ENCODE measurements at places on chromosomes 2 and 18. TPM values are rescaled to one million over a fixed set of nuclear protein-coding genes. Genes with fewer than 3 reads are reported as not detected.
A peak's percentile ranks its signal among the peaks of the same experiment; 100 is the strongest.

DNA sequence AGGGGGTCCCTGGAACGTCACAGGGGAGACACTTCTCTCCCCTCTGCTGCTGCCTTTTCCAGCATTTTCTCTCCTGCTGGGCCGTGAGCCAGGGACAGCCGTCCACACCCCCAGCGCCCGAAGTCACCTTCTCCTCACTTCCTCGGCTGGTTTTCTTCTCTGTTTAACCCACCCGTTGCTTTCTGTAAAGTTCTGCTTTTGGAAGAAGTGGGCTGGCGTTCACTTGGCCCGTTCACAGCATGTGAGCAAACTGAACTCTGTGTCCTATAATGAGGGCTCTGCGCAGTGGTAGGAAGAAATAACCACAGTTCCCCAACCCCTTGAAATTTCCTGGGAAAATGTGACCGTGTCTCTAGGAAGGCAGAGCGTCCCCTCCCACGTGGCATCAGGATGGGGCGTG is 187.0 kb upstream of the HDAC4 start:
- H3K27me3 ChIP-seq = peaks cover 4% of the 10 kb centered on the region
- H3K27ac ChIP-seq = no peak overlapping the region
- no peaks in the 10 kb centered on the region for H3K36me3 ChIP-seq

DNA sequence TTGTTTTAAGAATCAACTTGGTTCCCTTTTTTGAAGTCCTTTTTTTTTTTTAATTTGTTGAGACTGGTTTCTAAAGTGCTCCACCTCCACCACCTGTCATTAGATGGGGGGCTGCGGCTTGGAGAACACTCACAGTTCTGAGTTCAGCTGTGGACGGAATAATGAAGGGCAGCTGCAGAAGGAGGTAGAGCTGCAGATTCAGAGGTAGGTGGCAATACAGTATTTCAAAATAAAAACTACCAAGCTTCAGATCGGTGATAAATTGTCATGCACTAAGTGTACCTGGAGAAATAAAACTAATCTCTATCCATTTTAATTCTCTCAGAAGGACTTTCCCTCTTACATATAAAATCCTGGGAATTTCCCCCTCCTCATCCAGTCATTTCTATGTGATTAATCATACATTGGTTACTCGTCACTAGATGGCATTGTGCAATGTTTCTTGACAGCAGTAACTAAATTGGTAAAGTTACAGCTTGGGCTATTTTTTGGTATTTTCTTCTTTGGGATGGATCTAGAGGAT is 81.1 kb upstream of the SLC39A10 start:
- H3K4me1 ChIP-seq = no peaks in the 10 kb centered on the region
- H3K4me3 ChIP-seq = no peak overlapping the region
- H3K36me3 ChIP-seq = no peaks in the 10 kb centered on the region
- no peak overlapping the region for H3K27ac ChIP-seq

The GPAT2 gene
- 7.2 TPM for total RNA-seq

The KLHL29 gene
- 41.0 TPM for total RNA-seq

The TMSB10 gene
- total RNA-seq = 6,715 TPM

DNA sequence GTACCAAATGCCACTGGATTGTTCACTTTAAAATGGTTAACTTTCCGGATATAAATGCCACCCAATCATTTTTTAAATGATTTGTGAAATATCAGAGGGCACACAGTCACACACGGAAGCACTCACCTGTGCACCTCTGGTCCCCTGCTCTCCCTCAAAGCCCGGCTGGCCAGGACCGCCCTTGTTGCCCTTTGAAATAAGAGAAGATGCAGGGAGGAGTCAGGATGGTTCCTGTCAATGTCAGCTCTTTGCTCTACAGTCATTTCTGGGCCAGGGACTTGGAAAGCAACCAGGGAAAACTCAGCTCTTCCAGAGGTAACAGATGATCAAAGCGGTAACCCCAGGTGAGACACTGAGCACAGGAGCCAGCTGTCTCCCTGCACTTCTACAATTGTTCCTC is 60.7 kb downstream of the COL6A3 start:
- no peaks in the 10 kb centered on the region for H3K27me3 ChIP-seq
- no peak overlapping the region for H3K4me3 ChIP-seq
- H3K27ac ChIP-seq = no peak overlapping the region
- no peak for DNase-seq

DNA sequence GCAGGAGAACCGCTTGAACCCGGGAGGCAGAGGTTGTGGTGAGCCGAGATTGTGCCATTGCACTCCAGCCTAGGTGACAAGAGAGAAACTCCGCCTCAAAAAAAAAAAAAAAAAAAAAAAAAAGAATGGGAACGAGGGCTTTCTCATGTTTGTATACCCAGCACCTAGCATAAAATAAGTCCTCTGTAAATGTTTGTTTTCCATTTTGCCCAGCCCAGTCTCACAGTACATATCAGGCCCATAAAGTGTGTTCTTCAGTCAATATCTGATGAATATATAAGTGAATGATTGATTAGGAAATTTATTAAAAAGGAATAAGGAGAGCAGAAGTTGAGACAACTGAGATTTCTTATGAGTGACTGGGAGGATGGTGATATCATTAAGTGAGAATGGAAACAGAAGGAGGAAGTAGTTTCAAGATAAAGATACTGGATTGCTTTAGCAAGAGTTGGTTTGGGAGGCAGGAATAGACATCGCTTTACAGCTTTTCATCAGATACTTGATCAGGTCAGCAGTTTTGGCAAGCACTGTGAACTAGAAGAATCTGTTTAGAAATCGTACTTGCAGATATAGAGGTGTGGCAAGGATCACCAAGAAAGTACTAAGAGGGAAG is 327.5 kb downstream of the KIAA1328 start:
- H3K27me3 ChIP-seq = no peaks in the 10 kb centered on the region
- no peak for DNase-seq
- no peaks in the 10 kb centered on the region for H3K4me1 ChIP-seq

DNA sequence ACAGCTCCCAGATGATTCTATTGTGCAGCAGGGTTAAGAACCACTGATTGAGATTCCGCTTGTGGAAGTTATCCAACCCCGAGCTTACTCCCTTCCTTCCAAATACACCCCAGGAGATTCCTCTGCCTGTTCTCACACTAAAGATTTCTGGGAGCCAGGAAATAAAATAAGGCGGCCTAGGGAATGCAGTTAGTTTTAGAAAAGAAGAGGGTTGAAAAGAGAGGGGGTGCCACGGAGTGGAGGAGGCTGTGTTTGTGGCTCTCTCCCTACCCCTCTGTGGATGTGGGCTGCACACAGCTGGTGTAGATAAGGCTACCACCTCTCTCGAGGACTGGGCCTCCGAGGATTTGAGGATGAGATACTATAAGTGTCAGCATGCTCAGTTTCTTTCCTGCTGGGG is 25.1 kb upstream of the SP3 start:
- peaks cover 22% of the 10 kb centered on the region for H3K4me1 ChIP-seq
- H3K4me3 ChIP-seq = no peak overlapping the region
- no peak for DNase-seq
- peak overlapping the region; percentile 36 for H3K27ac ChIP-seq
- H3K27me3 ChIP-seq = no peaks in the 10 kb centered on the region
- H3K36me3 ChIP-seq = no peaks in the 10 kb centered on the region

The CNTNAP5 gene
- total RNA-seq = not detected

- no peaks in the 10 kb centered on the region for H3K36me3 ChIP-seq
- no peak for DNase-seq
- H3K27me3 ChIP-seq = no peaks in the 10 kb centered on the region
- H3K4me1 ChIP-seq = no peaks in the 10 kb centered on the region
Measured at GRCh38 chr2:212141499-212141898, 397.1 kb downstream of the ERBB4 start.

DNA sequence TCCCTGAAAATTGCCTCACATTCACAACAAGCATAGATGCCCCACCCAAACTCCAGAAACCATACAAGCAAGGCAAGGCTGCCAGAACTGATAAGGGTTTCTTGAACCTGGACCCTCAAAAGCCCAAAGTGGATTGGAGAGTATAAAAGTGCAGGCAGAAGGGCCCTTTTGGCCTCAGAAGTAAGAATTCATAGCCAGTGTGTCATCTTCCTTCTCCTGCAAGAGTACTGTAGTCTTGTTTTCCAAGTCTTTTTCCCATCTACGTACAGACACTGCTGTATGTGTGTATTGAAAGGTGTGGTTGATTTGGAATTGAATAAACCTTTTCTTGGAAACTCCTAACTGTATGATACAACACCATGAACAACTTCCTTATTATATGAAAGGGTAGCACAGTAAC is 46.8 kb downstream of the ZC3H15 start:
- no peaks in the 10 kb centered on the region for H3K36me3 ChIP-seq
- DNase-seq = no peak
- no peaks in the 10 kb centered on the region for H3K27me3 ChIP-seq
- H3K27ac ChIP-seq = peak overlapping the region; percentile 82

DNA sequence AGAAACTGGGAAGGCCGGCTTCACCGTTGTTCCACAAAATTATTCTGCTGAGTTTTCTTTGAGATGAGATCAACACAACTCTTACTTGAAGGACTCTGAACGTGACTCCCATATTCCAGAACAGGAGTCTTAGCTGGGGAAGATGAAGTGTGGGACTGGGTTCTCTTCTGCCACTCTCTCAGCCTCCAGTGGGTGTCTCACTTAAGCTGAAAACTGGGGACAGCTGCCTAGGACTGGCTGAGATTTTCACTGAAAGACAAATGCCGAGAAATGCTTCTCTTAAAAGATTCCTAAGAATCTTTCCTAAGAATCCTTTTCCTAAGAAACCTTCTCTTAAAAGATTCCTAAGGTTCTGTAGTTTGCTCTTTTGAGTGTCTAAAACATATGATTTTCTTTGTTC is 156.6 kb upstream of the LHCGR start:
- H3K4me1 ChIP-seq = no peaks in the 10 kb centered on the region
- no peaks in the 10 kb centered on the region for H3K36me3 ChIP-seq
- no peak overlapping the region for H3K4me3 ChIP-seq
- no peaks in the 10 kb centered on the region for H3K27me3 ChIP-seq

GRCh38 chr2:96485751-96486651 is 19.2 kb downstream of the NEURL3 start:
- no peaks in the 10 kb centered on the region for H3K27me3 ChIP-seq
- H3K4me1 ChIP-seq = no peaks in the 10 kb centered on the region
- no peaks in the 10 kb centered on the region for H3K36me3 ChIP-seq

GRCh38 chr18:41624460-41624859 is 330.6 kb upstream of the PIK3C3 start:
- no peaks in the 10 kb centered on the region for H3K27me3 ChIP-seq
- H3K27ac ChIP-seq = no peak overlapping the region
- H3K36me3 ChIP-seq = no peaks in the 10 kb centered on the region
- no peak for DNase-seq
- H3K4me3 ChIP-seq = no peak overlapping the region
- H3K4me1 ChIP-seq = no peaks in the 10 kb centered on the region

DNA sequence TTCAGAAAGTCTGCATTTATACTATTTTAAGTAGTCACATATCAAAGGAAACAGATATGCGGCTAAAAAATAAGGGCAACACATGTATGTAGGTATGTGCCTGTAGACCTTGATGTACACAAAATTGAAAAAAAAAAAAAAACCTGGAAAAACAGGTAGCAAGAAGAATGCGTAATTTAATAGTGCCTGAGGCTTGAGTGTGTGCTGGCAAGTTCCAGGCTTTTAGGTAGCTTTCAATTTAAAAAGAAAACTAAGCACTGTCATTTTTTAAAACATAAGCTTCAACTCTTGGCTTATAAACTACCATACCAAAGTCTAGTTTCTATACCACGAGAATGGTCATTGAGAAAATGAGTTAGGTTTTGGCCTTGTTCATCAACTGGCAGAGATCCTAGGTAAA is 72.3 kb downstream of the OTX1 start:
- H3K27me3 ChIP-seq = no peaks in the 10 kb centered on the region
- H3K4me1 ChIP-seq = no peaks in the 10 kb centered on the region
- H3K27ac ChIP-seq = no peak overlapping the region
- no peaks in the 10 kb centered on the region for H3K36me3 ChIP-seq

GRCh38 chr18:12939162-12939561 is 8.6 kb upstream of the SEH1L start:
- H3K27ac ChIP-seq = no peak overlapping the region
- H3K36me3 ChIP-seq = no peaks in the 10 kb centered on the region
- no peaks in the 10 kb centered on the region for H3K4me1 ChIP-seq
- no peak overlapping the region for H3K4me3 ChIP-seq
- DNase-seq = no peak

- H3K27me3 ChIP-seq = no peaks in the 10 kb centered on the region
- H3K27ac ChIP-seq = no peak overlapping the region
- no peak for DNase-seq
- no peaks in the 10 kb centered on the region for H3K36me3 ChIP-seq
- H3K4me3 ChIP-seq = no peak overlapping the region
Measured at GRCh38 chr2:95323347-95324155, 26.4 kb downstream of the KCNIP3 start.

GRCh38 chr2:1755436-1756191 is 11.3 kb upstream of the PXDN start:
- H3K4me3 ChIP-seq = no peak overlapping the region
- no peak for DNase-seq
- H3K27me3 ChIP-seq = peaks cover 6% of the 10 kb centered on the region
- no peaks in the 10 kb centered on the region for H3K4me1 ChIP-seq
- no peaks in the 10 kb centered on the region for H3K36me3 ChIP-seq

DNA sequence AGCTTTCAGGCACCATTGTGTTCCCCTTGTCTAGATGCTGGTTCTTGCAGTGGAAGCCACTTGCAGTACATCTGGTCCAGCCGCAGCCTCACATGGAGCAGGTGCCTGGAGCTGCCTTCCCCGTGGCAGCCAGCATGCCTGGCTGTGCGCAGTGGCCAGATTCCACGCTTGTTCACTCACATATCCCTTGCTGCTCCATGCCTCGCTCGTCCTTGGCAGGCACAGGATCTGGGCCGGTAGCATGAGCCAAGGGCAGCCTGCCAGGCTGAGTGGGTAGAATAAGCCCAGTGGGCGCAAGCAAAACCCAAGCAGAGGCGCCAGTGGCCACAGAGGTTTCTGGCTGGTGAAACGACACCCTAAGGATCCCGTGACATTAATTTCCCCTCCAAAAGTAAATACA is 20.6 kb downstream of the TMX3 start:
- no peak for DNase-seq
- H3K27me3 ChIP-seq = no peaks in the 10 kb centered on the region
- no peak overlapping the region for H3K27ac ChIP-seq
- peaks cover 62% of the 10 kb centered on the region for H3K36me3 ChIP-seq
- no peak overlapping the region for H3K4me3 ChIP-seq
- H3K4me1 ChIP-seq = no peaks in the 10 kb centered on the region

The ZNF385B gene
- 2.8 TPM for total RNA-seq

The CCBE1 gene
- 3.9 TPM for total RNA-seq

The OTOS gene
- not detected for total RNA-seq

The NT5C1B gene
- not detected for total RNA-seq

- no peak for DNase-seq
- no peaks in the 10 kb centered on the region for H3K27me3 ChIP-seq
- H3K27ac ChIP-seq = peak overlapping the region; percentile 56
- H3K4me1 ChIP-seq = no peaks in the 10 kb centered on the region
- no peaks in the 10 kb centered on the region for H3K36me3 ChIP-seq
Measured at GRCh38 chr18:76756531-76757253, 65.7 kb upstream of the ZNF236 start.

- no peaks in the 10 kb centered on the region for H3K4me1 ChIP-seq
- DNase-seq = no peak
- no peaks in the 10 kb centered on the region for H3K27me3 ChIP-seq
- no peak overlapping the region for H3K4me3 ChIP-seq
- no peak overlapping the region for H3K27ac ChIP-seq
Measured at GRCh38 chr2:16763056-16763455, 97.4 kb upstream of the CYRIA start.

Data from tibial nerve (tissue), 4 donors.